BE2C (cell line): ENCODE measurements at places on chromosomes 1 and 21.

GRCh38 chr1:55262822-55263221 lies 47.7 kb upstream of the USP24 start:
- no peak for DNase-seq

DNA sequence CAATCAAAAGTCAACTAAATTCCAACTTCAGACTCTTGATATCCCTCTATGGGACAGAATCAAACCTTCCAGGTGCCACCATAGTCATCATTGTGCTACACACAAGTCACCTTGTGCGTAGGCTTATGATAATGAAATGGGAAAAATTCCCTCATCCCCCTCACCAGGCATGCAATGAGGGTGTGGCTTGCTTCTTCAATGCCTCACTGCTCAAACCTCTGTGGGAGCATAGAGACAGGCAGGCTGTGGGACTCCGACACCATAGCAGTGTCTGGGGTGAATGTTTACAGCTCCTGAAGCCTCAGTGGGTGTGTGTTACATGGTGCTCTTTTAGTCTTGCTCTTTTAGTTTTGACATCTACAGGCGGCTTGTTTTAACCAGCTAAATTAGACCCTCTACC lies 42.4 kb downstream of the ZNF697 start:
- no peak for DNase-seq

DNA sequence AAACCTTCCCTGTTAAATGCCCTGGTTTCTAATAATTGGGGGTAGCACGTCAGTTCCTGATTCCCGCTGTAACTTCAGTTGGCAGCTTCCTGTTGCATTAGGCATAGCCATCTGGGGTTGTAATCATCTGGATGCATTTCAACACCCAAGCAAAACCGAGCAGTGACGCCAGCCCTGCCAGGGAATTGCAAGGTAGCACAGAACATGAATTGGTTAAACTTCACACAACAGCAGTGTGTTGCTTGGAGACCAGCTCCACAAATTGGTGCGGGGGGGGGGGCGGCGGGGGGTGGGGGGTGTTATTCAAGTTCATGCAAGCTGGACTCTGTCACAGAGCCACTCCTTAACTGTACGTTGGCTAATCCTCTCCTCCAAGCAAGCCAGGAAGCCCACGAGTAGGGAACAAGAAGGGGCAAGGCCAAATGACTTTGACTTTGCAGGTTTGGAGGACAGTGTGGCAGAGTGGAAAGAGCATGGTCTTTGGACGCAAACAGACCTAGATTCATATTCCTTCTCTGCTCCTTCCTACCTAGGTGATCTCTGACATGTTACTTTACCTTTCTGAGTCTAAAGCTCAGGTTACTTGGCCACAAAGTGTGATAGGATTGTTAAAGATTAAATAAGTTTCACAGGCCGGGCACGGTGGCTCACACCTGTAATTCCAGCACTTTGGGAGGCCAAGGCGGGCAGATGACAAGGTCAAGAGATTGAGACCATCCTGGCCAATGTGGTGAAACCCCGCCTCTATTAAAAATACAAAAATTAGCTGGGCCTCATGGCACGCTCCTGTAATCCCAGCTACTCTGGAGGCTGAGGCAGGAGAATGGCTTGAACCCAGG lies 4.7 kb downstream of the LAX1 start:
- DNase-seq, result peak; percentile 39

DNA sequence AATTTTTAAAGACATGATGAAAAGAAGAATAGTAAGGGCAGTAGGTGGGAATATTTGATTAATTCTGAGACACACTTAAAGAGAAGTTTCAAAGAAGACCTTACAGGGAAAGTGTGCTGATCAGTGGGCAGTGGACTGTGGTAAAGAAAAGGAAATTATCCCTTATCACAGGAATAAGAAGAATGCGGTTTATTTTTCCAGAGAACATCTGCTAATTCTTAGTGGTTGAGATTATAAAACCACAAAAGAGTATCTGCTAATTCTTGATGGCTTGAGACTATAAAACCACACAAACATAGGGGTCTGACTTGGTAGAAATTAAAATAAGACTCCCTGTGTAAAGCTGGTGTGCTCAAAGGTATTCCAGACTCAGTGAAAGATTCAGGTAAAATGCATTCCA lies 60.0 kb upstream of the KCTD3 start:
- no peak for DNase-seq

DNA sequence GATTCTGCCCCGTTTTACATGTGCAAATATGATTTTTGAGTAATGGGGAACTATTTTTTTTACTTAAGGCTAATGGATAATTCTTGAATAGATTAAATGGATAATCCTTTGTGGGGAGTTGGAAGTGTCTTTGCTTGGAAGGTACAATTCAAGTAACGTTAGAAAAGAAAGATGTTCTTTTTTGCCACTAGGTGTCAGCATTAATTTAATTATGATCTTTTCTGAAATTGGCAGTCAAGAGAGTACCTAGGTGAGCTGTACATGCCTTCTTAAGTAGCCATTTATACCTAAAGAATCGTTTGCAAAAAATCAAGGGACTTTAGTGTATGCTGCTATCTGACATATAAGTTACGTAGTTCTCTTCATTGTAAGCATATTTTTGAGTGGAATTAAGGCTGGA lies 2.2 kb downstream of the FBXO28 start:
- no peak for DNase-seq

DNA sequence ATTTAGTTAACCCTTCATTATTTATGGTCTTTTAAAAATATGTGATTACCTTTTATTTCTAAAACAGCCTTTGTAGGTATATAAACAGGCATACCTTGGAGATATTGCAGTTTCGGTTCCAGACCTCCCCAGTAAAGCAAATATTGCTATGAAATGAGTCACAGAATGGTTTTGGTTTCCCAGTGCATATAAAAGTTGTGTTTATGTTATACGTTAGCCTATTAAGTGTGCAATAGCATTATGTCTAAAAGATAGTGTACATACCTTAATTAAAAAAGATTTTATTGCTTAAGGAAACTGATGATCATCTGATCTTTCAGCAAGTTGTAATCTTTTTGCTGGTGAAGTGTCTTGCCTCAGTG lies 44.1 kb downstream of the XCL2 start:
- DNase-seq, result no peak

GRCh38 chr1:233654658-233655280 lies 40.9 kb downstream of the KCNK1 start:
- DNase-seq, result no peak

GRCh38 chr21:41653954-41654491 lies 112.8 kb downstream of the RIPK4 start:
- DNase-seq, result no peak

GRCh38 chr1:156744786-156745419 lies 4.0 kb upstream of the MRPL24 start:
- DNase-seq, result no peak

- DNase-seq, result peak; percentile 65
Measured at GRCh38 chr1:966704-967300, 520 bp downstream of the PLEKHN1 start.

DNA sequence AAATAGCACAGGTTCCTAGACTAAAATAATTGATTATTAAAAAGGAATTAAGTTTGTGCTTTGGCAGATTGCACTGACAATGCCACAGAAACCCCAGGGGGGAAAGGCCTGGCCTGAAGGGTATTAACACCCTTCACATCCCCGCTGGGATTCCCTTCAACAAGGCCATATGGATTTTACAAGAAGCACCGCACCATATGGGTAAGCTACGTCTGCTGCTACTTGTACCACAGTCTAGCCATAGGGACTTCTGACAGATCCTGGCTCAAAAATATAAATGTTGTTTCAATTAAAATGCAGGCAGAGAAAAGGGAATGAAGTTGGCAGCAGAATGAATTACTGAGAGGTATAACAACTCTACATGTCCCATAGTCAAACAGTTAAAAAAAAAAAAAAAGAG lies 101.0 kb downstream of the DENND1B start:
- peak; percentile 89 for DNase-seq

DNA sequence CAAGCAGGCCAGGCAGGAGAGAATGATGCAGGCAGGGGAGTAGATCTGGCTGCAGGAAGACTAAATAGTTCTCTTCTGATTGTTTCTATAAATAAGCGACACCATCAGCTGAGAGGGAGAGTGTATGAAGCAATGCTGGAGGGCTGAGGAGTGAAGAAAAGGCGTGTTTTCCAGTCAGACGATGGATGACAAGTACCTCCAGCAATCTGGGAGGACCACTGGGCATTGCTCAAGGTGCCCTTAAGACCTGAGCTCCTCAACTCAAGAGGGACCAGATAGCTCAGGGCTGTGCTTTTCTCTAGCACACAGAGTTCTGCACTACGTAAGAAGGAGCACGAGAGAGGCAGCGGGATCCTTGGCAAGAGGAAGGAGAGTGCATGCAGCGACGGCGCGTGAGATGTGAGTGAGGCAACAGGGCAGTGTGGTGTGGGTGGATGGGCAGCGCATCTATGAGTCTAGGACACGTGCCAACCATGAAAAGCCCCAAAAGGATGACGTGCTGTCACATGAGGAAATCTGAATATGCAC lies 36.0 kb downstream of the PABPC4 start:
- DNase-seq, result no peak

DNA sequence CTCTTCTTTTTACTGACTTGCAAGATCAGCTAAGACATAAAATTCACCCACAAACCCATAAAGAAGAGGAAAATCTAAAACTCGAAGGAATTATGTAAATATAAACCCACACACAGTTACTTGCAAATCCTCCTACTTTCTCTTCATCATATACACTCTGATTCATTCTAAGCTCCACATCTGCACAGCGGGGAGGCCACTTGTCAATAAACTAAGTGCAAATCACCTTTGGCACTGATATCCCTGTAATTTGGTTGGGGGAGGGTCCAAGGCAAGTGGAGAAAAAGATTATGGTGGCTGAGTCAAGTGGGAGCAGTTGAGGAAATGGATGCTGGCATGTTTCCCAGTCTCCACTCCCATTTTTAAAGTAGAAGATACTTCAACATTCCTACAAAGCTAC lies 596.5 kb downstream of the MATN1 start:
- DNase-seq, result no peak

- peak; percentile 88 for DNase-seq
Measured at GRCh38 chr1:8848663-8849386, 29.7 kb downstream of the ENO1 start.

DNA sequence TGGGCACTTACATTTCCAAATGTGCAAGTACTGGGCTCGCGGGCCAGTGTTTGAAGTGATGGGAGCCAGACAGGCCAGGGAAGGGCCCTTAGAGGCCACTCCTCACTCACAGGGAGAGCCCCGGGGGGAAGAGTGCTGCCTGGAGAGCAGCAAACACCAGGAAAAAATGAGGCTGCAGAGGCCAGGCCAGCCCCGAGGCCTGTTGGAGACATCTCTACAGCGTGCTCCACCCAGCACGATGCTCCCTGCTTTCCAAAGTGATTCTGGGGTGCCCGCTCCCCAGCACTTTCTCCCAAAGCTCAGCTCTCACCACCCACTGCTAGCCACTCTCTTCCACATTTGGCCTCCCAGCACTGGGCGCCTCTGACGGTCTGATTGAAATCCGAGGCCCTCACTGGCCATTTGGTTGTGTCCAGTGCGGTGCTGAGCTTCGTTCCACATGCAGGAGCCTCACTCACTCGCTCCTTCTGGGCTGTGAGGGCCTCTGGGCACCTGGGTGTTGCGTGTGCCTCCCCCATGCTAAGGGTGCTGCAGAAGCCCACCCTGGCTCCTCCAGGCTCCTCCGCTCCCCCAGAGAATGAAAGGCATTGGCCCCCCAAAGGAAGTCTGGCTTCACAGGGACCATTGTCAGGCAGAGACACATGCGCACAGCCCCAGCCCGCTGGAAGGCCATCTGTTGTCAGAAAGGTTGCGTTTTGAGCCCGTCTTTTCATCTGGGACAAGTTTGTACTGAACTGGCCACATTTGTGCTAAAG lies 385.4 kb upstream of the VAMP3 start:
- DNase-seq, result no peak

- DNase-seq, result no peak
Measured at GRCh38 chr1:33712186-33712585, 151.7 kb upstream of the HMGB4 start.

DNA sequence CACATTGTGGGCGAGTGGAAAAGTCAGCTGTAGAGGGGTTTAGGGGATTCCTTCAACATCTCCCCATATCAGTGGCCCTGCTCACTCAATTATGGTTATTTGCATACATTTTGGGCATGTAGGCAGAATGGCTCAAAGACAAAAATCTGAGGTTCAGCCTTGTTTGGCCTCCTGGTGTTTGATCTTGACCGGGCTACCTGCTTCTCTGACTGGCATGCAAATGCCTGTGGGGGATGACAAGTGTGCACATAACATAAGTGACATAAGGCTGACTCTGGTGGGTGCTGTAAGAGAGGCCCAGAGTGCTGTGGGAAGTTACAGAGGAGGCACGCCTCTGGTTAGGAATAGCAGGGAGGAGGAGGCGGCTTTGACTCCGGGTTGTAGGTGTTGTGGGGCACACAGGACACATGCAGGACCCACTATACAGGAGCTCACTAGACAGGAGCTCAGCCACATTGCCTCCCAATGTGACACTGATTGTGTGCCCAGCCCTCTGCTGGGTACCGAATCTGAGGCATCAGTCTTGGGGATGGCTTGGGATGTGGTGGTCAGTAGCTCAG lies 29.4 kb upstream of the IL19 start:
- DNase-seq, result no peak

GRCh38 chr1:164771619-164772361 lies 212.8 kb downstream of the PBX1 start:
- no peak for DNase-seq

DNA sequence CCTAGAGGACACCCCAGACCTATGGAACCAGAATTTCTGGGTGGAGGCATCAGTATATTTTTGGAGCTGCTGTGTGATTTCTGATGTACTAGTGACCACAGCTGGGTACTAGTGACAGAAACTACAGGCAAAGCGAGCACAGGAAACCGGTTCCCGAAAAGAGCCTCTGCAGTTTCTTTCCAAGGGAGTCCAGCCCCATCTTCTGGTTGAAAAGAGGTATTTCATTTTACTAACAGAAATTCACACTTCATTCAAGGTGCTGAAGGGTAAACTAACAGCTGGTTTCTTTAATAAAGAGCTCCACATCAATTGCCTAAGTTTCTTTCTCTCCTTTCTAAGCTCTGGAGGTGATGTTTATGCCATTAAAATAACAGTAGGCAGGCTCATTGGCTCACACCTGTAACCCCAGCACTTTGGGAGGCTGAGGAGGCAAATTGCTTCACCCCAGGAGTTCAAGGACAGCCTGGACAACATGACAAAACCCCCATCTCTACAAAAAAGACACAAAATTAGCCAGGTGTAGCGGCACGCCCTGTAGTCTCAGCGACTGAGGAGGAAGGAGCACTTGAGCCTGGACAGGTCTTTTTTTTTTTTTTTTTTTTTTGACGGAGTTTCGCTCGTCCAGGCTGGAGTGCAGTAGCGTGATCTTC lies 22.0 kb downstream of the THAP3 start:
- no peak for DNase-seq
